ENCODE measurements at places on chromosomes 7 and 10.
A peak's percentile ranks its signal among the peaks of the same experiment; 100 is the strongest.

DNA sequence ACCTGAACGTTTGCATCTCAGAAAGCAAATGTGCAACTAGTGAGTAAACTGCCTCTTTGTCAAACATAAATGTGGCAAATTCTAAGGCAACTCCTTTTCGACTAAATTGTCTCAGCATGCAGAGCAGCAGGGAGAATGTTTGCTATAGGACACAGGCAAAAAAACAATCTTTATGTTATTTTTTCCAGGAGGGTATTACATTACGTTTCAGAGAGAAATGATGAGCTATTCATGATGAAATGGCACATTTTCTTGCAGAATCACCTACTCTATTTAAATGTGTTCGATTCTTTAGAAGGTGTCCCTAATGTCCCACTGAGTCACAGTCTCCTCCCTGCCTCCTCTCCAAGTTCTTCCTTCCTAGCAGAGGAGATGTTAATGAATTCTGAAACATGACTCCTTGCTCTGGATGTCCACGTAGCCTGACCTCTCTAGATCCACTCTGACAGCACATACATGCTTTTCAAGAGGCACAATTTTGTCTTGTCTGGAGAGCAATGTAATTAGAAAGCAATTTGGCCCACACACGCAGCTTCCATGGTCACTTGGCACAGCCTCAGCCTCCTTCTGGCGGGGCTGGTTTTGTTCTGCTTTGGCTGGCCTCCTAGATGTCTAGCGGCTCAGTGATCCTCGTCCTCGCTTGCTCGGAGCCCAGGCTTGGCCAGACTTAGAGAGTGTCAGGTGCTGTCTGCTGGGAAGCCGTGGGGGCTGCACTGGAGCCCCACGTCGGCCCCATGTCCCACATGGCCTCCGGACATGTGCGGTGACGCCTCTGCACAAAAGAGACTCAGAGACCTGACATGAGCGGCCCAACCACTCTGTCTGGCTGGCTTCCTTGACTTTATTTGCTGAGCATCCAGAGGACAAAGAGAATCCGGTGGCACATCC lies 125.7 kb upstream of the ZNF438 start:
- no peak for DNase-seq

- DNase-seq, result no peak
Measured at GRCh38 chr10:28878236-28878970, 201.1 kb downstream of the BAMBI start.

- no peak for DNase-seq
Measured at GRCh38 chr10:131251146-131251541, 60.4 kb downstream of the TCERG1L start.

DNA sequence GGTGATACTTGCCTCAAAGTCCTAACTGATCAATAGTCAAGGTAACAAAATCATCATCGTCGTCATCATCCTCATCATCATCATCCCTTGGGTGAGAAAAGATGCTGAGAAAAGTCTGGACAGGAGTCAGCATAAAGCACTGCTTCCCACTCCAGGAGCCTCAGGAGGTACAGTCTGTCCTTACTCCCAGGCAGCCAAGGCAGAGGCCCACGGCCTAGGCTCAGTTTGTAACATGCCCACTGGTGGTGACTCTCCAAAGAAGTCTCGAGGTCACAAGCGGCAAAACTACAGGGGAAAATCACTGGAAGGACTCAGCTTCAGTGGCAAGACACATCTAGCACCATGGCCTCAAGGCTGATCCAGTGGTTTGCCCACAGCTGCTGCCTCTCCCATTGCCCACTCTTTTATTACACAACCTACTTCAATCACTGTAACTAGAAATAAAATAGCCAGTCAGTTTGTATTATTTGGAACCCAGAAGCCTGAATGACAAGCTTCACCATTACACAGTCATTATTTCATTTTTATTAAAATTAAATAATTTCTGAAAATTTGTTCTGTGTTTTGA lies 150.4 kb downstream of the SRPK2 start:
- DNase-seq, result no peak

DNA sequence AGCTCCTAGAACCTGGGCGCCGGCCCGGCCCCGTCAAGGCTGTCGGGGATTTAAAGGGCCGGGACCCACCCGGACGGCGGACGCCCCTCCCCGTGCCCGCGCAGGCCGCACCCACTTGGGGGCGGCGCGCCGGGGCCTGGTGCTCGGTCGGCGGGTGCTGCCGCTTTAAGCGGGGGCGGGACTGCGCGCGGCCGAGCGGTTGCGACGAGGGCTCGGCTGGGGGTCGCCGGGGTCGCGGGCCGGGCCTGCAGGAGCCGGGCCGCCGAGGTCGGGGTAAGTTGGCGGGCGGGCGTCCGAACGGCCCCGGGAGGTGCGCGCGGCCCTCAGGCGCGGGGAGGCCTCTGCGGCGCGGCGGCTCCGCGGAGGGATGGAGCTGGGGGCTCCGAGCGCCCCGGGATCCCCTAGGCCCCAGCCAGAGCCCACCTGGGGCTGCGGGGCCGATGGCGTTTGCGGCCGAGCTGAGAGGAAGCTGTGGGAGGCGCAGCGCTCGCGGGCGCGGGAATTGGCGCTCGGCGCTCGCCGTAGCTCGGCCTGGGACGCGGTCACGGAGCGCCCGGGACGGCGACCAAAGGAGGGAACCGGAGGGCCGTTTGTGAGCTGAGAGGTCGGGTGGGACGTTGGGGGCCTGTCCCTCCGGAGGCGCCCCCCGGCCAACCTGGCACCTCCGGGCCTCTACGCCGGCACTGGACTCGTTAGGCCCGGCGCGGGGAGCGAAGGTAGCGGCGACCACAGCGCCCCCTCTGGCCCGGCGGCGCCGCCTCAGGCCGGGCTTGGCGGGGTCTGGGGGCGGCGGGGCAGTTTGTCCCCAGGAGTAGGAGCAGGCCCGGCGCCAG lies at the start of gene TRRAP:
Gene TRRAP (plus strand): TSS at position 168 of the 833 bp plus-strand sequence. CDS start 2,619 bp downstream, outside the sequence.
- DNase-seq, result peak; percentile 59

GRCh38 chr10:37865957-37866803 lies 8.8 kb upstream of the ZNF248 start:
- DNase-seq, result no peak

- DNase-seq, result no peak
Measured at GRCh38 chr7:5850944-5851343, 29.7 kb upstream of the OCM start.

- DNase-seq, result no peak
Measured at GRCh38 chr10:23379686-23380085, 35.1 kb upstream of the C10orf67 start.

DNA sequence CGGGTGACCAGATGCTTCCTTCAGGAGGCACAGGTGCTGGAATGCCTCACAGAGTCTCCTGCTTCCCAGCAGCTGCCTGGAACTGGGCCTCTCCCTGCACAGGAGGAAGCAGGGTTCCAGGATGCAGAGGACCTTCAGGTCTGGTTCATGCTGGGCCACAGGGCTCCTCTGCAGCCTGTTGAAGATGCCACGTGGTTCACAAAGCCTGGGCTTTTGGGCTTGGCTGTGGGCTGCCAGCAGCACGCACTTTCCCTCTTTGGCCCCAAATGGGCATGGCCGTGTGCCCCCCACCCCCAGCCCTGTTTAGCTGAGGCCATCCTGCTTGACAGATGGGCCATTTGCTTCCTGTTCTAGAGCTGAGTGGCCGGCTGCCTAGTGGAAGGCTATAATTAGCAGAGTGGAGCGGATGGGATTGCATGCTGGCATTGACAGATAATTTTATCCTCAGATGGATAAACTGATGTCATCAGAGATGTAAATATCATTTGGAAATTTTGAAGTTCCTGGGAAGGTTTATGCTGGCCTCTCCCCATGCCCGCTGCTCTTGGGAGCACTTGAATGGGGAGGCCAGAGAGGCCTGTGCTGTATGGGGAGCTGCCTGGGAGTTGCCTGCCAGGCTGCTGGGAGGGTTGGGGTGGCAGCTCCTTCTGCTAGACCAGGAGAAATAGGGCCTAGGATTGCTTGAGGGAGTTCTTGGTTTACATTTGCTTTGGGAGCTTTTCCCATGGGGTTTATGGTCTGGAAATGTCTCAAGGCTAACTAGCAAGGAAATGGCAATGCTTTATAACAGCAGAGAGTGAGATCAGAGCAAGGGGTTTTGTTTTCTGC lies 28.2 kb downstream of the TSPAN15 start:
- no peak for DNase-seq

DNA sequence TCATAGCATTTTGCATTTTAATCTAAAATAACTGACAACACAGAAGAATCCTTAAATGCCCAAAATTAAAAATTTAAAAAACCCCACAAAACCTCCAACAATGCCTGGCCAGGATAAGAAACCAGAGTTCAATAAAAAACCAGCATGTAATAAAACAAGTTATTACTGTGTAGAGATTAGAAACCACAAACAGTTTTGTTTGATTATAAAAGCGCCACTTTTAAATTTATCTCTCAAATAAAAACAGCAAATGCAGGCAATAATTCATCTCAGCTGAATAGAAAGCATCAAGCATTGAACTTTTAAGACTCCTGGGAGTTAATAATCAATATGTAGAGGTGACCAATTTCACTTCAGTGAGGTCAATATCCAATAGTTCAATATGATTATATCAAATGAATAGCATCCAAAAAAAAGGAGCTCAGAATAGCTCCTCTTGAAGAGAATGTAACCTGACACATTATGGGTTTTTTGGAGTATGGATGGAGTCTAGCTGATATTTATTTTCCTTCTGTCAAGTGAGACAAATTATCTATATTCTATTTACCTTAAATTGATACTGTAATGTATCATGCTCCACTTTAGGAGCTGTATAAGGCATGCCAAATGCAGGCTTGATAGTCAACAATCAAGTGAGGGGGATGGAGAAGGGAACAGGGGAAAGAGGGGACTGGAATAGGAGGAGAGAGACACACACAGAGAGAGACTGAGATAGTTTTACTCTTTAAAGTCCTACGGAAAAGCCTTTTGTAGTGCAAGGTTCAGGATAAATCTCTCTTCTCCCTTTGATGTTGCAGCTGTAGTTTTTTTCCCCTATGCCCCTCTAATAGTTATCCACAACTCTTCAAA lies 130.9 kb downstream of the RSU1 start:
- no peak for DNase-seq

DNA sequence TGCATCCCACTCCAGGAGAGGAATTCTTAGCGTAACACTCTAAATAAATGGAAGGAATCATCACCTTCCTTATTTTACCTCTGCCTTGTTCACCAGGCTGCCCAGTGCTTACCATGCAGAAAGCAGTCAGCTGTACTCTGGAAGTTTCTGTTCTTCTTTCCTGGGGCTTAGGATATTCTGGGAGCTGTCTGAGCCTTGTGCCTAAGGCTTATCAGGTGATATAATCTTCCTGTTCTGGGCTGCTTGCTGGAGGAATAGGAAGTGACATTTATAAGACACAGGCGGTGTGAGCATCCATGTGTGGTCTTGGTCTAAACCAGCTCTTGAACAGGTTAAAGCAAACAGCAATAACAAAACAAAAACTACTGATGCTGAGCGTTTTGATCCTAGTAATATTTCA lies 13.5 kb downstream of the KCTD7 start:
- DNase-seq, result no peak

DNA sequence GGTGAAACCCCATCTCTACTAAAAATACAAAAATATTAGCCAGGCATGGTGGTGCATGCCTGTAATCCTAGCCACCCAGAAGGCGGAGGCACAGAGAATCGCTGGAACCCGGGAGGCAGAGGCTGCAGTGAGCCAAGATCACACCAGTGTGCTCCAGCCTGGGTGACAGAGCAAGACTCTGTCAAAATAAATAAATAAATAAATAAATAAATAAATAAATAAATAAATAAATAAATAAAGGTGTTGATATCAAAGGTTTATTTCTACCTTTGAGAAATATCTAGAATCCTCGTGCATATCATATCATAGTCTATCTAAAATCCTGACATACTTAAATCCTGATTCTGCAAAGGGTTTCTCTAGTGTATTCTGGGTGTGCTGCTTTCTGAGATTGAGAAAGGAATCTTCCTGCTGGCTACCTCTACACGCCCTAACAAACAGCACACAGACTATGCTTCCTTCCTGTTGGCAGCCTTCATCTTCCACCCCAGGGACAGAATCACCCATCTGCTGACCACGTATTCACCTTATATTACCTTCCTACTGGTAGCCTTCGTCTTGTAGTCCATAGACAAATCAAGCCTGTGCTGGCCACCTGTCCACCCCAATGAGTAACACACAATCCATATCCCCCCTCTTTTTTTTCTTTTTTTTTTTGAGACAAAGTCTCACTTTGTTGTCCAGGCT lies 8.7 kb downstream of the ABLIM1 start:
- DNase-seq, result no peak

GRCh38 chr10:46277840-46278239 lies 9.0 kb upstream of the ANTXRL start:
- DNase-seq, result no peak

GRCh38 chr7:79495544-79496272 lies 42.2 kb upstream of the MAGI2 start:
- no peak for DNase-seq

DNA sequence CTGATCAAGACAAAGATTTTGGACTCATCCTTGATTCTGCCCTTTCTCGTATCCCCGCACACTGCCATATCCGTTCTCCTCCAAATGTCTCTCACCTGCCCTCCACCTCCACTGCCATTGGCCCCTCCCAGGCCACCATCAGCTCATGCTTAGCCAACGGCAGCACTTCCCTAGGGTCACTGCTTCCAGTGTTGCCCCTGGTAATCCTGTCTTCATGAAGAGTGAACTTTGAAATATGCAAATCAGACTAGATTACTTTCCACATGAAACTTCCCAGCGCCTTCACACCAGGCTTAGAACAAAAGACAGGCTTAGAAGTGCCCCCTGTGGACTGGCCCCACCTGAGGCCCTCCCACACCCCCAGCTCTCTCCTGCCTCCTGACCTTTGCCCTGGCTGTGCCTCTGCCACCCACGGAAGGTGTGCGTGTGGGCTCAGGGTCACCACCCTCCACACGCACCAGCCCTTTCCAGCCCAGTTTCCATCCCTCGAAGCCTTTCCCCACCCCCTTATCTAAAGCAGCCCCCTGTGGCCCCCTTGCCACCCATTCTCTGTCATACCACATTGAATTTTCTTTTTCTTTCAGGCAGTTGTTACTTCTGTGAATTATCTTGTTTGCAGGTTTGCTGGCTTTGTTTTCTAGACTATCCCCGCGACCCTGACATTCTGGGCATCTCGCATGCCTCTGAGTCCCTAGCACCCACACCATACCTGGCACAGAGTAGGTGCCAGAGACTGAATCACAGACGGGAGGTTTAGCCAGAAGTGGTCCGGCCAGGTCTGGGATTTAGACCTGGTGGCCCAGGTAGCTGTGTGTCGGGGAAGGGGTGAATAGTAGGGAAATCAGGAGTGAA lies 26.8 kb upstream of the C10orf53 start:
- no peak for DNase-seq

- DNase-seq, result no peak
Measured at GRCh38 chr10:131079314-131079713, 232.2 kb downstream of the TCERG1L start.

- DNase-seq, result no peak
Measured at GRCh38 chr10:99870123-99870730, 87.8 kb downstream of the ABCC2 start.

DNA sequence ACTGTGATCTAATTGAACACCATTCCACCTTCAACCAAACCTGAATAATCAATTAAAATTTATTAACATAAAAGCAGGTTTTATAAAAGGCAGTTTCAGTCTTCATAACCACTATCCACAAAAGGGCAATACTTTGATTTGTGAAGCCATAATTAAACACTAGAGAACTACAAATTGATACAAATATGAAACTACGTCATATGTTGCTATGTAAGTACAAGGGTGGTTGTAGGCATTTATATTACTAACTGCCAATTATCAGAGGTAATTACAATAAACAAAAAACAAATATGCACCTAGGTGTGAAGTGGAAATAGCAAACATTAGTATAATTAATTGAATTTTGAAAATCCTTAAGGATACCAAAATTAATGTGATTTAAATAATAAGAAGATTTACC lies 368.5 kb upstream of the PCDH15 start:
- DNase-seq, result no peak

- DNase-seq, result no peak
Measured at GRCh38 chr10:124500757-124501156, 39.1 kb downstream of the LHPP start.
